CD8-positive, alpha-beta T cell (primary cell): ENCODE measurements at places on chromosomes 6 and 20.

- no peak for DNase-seq
Measured at GRCh38 chr6:68502946-68503345, 132.1 kb upstream of the ADGRB3 start.

- no peak for DNase-seq
Measured at GRCh38 chr20:2183381-2183780, 81.8 kb downstream of the STK35 start.

DNA sequence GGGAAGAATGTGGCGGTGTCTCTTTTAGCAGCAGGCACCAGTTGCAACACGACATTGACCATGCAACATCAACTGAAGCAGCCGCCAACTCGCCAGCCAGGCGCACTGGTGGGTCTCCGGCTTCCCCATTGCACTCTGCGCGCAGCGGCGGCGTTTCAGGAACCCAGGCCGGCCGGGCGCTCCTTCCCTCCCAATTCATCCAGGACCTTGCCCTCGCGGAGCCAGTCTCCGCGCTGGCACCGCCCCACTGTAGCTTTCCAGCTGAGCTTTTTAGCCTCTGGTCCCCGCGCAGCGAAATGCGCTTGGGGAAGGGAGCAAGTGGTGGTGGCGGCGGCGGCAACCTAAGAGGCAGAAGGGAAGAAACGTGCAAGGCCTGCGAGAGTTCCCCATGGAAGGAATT is 297.9 kb upstream of the RIMS1 start:
- DNase-seq, result no peak

GRCh38 chr6:7201732-7202541 is 94.2 kb downstream of the RREB1 start:
- no peak for DNase-seq

- DNase-seq, result no peak
Measured at GRCh38 chr20:37389241-37389747, 43.4 kb downstream of the SRC start.

GRCh38 chr6:151498327-151498726 is 4.5 kb downstream of the CCDC170 start:
- no peak for DNase-seq

- DNase-seq, result no peak
Measured at GRCh38 chr6:30748851-30749540, 4.6 kb upstream of the IER3 start.

DNA sequence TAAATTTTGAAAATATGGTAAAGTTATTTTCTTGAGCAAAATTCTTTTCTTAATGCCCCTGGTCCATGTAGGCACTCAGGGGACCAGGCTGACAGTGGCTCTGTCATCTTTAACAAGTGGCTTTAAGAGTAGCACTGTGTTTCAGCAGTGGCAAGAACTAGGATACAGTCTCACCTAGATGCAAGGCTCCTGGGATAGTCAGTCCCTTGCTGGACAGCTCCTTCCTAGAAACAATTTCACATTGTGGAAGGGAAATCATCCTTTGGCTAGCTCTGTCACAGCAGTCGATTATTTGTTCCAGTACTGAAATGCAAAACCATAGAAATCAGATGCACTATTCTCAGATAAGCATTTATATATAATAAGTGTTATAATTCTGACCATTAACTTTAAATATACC is 175.4 kb upstream of the KCNQ5 start:
- DNase-seq, result no peak

- DNase-seq, result no peak
Measured at GRCh38 chr6:27426045-27426620, 37.6 kb downstream of the ZNF391 start.

GRCh38 chr6:89084954-89085353 is 4.4 kb downstream of the PNRC1 start:
- no peak for DNase-seq

GRCh38 chr6:14726816-14727493 is 518.9 kb upstream of the JARID2 start:
- DNase-seq, result no peak

- no peak for DNase-seq
Measured at GRCh38 chr6:7445885-7446461, 56.4 kb downstream of the RIOK1 start.

- DNase-seq, result no peak
Measured at GRCh38 chr6:24995270-24995669, 59.5 kb upstream of the RIPOR2 start.

- no peak for DNase-seq
Measured at GRCh38 chr20:33162753-33163152, 5.2 kb upstream of the BPIFA2 start.

DNA sequence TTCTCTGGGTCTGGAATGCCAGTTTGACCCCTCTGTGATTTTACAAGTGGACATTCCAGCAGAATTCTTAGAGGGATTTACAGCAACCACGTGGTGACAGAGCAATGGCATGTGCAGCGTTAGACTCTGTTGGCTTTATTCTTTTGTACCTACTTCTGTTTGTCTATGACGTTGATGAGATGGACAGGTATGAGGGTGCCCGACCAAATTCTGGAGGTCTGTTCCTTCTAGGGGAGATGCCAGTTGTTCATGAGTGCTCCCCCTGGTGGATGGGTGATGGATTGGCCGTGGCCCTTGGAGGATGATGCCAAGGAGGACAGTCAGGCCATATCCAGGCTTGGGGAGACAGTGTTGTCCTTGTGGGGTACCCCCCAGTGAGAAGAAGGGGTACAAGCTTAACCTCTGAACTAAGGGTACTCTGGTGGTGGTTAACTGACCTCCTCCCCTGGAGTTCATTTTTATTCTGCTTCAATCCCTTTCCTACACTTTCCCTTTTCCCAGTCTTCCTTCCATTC is 198.6 kb downstream of the DTNBP1 start:
- peak; percentile 57 for DNase-seq

DNA sequence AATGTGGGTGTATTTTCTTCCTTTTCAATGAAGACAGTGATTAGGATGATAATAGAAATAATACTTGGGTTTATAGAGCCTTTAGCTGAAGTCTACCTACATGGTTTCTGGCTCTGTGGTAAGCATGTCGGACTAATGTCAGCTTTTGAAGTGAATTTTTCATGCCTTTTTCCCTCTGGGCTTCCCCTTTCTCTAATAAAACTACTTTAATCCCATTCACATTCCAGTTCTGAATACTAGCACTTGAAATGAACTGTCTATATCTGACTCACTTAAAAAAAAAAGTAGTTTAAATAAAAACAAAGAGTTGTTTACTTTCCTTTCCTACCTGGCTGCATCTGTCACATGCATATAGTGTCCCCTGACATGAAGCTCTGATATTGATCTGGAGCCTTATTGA is 545.9 kb upstream of the FLRT3 start:
- no peak for DNase-seq

GRCh38 chr6:168255283-168255881 is 64.2 kb downstream of the DACT2 start:
- DNase-seq, result no peak

- no peak for DNase-seq
Measured at GRCh38 chr6:139429580-139430145, 55.2 kb upstream of the CITED2 start.

DNA sequence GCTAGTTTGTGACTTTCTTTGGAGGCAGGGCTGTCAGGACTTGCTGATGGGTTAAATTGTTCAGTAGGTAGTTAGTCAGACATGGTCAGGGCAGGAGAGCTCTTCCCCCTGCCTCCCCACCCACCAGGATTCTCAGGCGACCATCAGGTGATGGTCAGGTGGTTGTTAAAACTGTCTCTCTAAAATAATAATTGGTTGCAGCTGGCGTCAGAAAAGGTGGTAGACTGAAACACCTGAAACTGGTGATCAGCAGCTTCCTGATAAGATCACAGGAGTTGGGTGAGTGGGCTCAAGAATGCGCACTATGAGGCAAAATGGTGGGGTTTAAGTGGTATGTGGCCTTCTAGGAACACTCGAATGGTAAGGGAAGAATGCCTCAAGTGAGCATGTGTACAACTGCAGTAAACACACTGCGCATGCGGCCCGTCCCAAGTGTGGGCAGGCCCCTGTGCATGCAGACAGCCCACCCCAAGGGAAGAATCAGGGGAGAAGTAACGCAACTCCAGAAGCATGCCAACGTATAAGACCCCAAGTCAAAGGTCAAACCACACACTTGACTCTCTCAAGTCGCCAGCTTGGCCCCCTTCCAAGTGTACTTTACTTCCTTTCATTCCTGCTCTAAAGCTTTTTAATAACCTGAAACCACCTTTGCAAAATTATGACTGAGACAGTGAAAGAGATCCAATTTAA is 7.9 kb upstream of the BLCAP start:
- DNase-seq, result peak; percentile 29

DNA sequence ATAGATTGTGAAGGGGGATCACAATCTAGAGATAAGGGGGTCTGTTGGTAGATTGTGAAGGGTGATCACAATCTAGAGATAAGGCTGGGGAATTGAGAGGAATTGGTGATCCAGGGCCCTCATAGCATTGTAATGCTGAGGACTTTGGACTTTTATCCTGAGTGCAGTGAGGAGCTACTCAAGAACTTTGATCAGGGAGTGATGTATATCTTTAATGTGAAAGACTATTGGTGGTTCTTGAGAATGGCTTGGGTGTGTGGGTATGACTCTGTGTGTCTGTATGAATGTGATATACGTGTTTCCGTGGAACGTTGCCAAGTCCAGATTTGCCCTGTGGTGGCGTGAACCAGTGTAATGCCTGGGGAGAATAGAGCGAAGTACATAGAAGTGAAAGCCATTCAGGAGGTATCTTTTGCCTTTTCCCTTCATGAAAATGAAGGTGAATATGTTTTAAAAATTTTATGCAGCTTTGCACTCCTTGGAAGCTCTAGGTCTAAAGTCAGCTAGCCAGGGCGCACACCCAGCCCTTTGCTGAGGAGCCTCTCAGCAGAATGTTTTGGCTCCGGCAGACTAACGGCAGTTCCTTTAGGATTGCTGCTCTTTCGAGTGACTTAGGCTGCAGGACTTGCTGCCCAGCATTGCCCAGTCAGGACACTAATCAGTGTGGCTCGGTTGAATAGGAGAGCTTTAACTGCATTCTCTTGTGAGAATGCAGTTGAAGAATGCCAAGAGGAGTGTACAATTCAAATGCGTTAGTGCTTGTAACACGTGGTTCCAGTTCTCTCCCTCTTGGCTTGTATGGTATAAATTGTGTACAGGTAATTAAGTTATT is 3.5 kb downstream of the ZFAND3 start:
- peak; percentile 48 for DNase-seq

DNA sequence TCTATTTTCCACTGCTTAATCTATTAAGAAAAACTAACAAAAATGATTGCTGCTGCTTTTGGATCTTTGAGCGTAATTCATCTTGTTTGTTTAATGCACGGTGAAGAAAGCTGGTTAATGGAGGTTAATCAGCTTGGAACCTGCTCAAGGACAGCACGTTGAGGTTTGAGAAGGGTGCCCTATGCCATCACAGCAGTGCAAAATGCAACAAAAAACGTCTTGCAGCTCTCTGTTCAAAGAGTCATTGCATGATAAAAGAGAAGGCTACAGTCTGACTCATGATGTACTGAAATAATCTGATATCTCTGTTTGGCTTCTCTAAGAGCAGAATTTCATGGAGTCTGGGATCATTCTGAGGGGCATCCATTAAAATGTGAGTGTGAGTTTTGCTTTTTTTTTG is 80.6 kb upstream of the PREP start:
- DNase-seq, result peak; percentile 17

GRCh38 chr6:96645106-96645505 is 82.2 kb downstream of the FHL5 start:
- no peak for DNase-seq
